ENCODE measurements at places on chromosomes 16 and 17.

DNA sequence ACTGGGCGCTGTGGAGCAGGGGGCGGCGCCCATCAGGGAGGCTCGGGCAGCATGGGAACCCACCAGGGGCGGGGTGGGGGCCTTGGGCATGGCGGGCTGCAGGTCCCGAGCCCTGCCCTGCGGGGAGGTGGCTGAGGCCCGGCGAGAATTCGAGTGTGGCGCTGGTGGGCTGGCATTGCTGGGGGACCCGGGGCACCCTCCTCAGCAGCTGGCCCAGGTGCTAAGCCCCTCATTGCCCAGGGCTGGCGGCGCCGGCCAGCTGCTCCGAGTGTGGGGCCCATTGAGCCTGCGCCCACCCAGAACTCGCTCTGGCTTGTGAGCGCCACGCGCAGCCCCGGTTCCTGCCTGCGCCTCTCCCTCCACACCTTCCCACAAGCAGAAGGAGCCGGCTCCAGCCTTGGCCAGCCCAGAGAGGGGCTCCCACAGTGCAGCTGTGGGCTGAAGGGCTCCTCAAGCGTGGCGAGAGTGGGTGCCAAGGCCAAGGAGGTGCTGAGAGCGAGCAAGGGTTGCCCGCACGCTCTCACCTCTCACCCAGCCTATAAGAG lies 5.9 kb downstream of the ALDH3A2 start:
- no peak for DNase-seq

DNA sequence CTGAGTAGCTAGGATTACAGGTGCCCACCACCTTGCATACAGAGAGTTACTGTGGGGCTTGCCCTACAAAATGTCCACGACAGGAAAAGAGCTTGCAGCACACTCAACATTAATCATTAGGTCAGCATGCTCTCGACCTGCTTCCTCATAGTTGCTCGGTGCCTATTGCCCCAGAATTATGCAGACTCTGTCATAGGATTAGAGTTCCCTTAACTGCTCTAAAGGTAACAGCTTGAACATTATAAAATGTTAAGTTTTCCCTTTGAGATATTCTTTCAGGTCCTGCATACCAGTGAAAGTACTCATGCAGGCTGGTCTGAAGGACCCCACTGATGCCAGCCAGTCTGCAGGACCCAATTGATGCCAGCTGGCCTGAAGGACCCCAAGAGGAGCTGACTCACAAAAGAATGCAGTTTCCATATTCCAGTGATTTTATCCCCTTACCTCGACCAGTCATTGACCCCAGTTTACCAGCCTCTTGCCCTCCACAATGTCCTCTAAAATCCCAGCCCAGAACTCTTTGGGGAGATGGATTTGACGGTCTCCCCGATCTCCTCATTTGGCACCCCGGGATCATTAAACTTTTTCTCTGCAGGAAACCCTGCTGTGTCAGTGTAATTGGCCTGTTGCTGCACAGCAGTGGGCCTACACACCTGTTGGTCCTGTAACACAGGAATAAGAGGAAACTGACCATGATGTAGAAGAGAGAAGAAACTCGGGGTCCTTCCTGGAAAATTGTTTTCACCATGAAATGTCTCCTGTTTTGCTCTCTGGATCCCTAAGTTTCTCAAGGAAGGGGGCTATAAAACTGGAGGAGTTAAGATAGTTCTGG lies 10.6 kb downstream of the ICAM2 start:
- no peak for DNase-seq

DNA sequence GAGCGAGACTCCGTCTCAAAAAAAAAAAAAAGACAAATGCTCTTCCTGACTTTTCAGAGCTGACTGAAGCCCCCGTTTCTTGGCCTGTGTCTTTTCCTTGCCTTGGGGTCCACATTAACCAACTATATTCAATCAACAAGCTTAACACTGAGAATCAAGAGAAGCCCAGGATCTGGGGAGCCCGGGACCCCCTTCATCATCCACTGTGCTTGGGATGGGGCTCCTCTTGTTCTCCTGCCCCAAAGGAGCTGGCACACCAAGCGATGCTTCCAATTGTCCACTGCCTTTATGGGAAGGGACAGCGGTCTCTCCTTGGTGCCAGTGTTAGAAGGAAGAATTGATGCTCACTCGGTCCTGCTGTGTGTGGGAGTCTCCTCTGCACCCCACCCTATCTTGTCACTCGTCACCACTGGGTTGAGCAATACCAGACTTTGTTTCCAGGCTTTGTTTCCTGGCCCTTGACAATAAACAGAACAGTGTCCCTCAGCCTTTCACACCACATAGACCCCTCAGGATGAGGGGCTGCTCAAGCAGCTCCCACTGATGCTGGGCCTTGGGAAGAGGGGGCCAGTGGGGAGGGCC lies 146.7 kb downstream of the KCNJ12 start:
- no peak for DNase-seq

GRCh38 chr16:81891736-81892364 lies 112.8 kb downstream of the PLCG2 start:
- no peak for DNase-seq

DNA sequence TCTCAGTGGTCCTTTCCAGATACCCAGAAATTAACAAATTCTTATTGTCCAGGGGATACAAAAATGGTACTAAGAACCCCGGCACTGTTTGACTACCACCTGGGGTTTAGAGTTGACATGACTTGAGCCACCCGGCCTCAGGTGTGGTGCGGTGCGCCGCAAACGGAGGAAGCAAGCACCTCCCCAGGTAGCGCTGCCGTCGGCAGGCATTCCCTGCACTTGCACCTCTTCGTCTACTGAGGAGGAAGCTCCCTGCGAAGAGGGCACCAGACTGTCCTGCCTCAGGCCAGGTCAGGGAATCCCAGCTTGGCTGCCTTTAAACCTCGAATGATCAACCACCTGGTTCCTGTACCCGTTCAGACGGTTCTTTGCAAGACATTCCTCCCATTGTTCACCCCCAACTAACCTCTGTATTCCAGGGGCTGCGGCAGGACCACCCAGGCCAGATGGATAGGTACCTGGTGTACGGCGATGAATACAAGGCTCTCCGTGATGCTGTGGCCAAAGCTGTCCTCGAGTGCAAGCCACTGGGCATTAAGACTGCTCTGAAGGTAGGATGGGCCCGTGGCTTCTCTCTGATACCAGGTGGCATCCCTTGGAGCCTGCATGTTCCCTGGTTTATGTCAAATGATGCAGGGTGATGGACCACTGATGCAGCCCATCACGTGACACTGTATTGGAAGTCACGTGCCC lies 40.8 kb upstream of the ENDOV start:
- DNase-seq, result no peak
